A172 (cell line): ENCODE measurements at places on chromosomes 5 and 9.

DNA sequence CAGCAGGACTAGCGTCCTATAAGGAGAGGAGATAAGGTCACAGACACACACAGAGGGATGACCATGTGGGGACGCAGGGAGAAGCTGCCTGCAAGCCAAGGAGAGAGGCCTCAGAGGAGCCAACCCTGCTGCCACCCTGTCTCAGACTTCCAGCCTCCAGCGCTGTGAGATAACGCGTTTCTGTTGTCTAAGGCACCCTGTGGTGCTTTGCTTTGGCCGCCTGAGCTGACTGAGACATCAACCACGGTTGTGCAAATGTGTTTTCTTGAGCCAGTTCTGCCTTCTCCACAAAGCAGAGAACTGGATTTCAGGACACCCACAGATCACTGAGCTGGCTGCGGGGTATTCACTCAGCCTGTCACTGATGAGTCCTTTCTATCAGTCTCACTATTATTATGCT lies 149.1 kb downstream of the NXNL2 start:
- no peak for DNase-seq

GRCh38 chr9:35935755-35936509 lies 22.0 kb downstream of the OR2S2 start:
- DNase-seq = no peak

GRCh38 chr9:127138444-127138843 lies 16.0 kb upstream of the ANGPTL2 start:
- no peak for DNase-seq

DNA sequence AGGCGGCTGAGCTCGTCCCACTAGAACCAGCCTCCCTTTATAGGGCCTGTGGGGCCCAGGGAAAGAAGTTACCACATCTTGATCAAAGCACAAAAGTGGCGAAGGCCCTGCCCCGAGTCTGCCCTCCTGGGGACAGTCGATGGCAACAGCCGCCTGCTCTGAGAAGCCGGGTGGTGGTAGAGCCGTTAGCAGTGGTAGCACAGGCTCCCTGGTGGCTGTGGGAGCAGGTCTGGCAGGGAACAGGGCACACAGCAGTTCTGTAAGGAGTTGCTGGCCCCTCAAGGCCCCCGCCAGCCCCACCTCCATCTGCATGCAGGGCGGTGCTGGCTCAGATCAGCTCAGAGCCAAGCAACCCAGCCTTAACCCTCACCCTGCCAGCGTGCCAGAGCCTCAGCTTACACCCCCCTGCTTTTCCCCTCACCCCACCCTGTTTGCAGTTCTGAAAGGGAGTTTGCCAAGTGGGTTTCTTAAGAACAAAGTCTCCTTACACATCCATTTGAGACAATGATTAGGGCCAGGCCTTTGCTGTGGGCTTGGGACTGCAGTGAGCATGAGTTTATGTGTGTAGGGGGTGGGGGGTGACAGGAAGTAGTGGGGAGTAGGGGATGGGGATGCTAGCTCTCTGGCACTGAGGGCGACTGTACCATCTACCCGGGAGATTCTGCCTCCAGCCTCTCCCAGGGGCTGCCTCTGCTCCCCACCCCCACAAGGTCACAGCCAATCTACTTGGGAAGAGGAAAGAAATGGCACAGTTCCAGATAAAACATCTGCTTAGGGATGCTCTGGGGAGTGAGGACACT lies 11.8 kb downstream of the ACSL6 start:
- DNase-seq = no peak

DNA sequence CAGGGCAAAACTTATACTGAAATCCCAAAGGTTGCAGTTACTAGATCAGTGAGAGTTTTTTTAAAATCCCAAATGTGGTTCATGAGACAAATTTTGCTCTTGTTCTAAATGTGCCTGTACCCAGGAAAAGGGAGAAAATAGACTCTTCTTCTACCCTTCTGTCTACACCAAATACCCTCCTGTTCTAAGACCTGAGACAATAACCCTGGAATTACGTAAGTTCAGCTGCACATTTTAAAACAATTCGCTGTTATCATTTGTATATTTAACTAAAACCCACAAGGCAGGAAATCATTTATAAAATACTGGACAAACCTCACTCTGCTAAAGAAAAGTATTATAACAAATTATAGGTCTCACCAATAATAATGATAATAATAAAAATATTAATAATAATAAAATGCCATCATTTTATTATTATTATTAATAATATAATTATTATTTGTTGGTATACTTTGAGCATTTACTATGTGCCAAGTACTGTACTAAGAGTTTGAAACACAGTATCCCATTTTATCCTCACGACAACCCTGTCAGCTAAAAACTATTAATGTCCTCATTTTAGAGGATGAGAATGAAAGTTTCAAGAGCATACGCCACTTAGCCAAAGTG lies 49.8 kb upstream of the AFAP1L1 start:
- DNase-seq = no peak

GRCh38 chr5:136037001-136037705 lies 8.4 kb downstream of the TGFBI start:
- DNase-seq = peak; percentile 98

DNA sequence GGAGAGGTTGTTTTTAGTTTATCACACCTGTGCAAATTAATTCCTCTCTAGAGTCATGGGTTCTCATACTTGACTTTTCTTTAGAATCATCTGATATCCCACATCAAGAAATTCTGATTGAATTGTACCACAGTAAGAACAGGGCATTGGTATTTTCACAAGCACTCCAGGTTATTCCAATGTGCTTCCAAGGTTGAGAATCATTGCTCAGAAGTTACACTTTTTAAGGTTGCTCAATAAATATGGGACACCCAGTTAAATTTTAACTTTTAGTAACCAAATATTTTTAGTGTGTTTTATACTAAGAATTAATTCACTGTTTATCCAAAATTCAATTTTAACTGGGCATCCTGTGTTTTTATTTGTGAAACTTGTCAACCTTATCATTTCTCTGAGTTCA lies 2.5 kb upstream of the RNF180 start:
- DNase-seq = no peak

GRCh38 chr5:143214890-143215289 lies 188.6 kb downstream of the NR3C1 start:
- DNase-seq = no peak

DNA sequence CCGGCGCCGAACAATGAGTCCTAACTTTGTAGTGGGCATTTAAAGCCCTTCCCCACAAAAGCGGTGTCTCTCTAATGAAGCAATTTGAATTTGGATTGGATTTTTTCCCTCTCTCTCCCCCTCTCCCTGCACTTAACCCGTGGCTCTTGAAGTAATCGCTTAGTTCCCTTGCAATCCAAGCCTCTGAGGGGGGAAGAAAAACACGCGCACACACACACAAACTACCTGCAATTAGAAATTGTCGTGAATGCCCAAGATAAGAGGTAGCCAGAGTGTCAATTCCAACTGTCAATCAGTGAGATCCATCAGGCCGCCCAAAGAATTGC lies 1.2 kb downstream of the LHX6 start:
- no peak for DNase-seq

DNA sequence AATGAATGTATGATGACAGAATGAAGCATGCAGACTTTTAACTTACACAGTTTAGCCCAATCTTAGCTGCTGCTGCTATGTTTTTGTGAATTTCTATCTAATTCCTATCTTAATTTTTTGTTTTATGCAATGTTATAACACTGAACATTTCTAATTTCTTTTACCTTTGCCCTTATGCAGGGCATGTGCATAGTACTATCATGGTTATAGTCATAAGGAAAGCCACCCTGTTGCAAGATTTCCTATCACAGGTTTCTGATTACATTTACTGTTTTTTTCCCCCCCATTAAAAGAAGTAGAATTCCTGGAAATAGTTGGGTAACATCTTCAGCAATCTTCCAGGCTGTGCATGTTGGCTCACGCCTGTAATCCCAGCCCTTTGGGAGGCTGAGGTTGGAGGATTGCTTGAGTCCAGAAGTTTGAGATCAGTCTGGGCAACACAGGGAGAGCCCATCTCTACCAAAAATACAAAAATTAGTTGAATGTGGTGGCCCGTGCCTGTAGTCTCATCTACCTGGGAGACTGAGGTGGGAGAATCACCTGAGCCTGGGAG lies 164.4 kb downstream of the KDM4C start:
- DNase-seq = no peak

- DNase-seq = peak; percentile 57
These were observed 159.6 kb upstream of the TBCA start for GRCh38 chr5:77935506-77936364.

DNA sequence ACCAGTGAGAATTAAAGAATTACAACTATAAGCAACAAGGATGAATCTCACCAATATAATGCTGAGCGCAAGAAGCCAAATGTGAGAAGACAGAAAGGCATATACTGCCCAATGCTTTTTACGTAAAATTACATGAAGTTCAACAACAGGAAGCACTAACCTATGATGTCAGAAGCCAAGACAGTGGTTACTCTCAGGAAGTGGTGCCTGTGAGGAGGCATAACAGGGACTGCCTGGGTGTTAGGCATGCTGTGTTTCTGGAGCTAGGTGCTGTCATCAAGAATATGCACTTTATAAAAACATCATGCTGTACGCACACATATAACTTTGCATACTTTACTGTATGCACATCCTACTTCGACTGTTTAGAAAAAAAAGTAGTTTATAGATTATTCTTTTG lies 30.1 kb downstream of the FRMD3 start:
- DNase-seq = peak; percentile 35

GRCh38 chr5:125038477-125038876 lies 292.0 kb upstream of the ZNF608 start:
- DNase-seq = no peak

DNA sequence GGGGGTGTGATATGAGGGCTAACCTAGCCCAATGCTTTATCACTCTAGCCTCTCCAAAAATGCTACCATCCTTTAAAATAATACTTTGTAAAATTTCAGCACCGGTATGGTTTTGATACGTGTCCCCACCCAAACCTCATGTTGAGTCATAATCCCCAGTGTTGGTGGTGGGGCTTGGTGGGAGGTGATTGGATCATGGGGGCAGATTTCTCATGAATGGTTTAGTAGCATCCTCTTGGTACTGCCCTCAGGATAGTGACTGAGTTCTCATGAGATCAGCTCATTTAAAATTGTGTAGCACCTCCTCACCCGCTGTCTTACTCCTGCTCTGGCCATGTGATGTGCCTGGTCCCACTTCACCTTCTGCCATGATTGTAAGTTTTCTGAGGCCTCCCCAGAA lies 35.0 kb upstream of the ANKH start:
- DNase-seq = no peak

- DNase-seq = no peak
These were observed 29.1 kb downstream of the TNC start for GRCh38 chr9:115088860-115089259.

GRCh38 chr5:142544071-142544753 lies 141.7 kb downstream of the FGF1 start:
- DNase-seq = peak; percentile 22

DNA sequence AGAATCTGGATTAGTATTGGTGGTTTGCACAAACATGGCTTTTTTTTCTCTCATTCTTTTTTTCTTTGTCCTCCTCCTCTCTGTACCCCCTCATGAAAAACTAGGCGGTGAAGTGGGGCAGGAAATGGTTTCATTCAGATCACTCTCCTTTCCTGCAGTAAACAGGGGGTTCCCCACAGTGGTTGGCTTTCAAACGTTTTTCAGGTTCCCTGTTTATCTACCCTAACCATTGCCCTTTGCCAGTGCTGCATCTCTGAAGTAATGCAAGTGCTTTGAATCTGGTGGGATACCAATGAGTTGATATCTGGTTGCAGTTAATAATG lies 29.8 kb downstream of the NR4A3 start:
- no peak for DNase-seq

- DNase-seq = peak; percentile 29
These were observed 363.6 kb upstream of the CYLC2 start for GRCh38 chr9:102631559-102631958.
